ENCODE measurements at places on chromosomes 2 and 18.

DNA sequence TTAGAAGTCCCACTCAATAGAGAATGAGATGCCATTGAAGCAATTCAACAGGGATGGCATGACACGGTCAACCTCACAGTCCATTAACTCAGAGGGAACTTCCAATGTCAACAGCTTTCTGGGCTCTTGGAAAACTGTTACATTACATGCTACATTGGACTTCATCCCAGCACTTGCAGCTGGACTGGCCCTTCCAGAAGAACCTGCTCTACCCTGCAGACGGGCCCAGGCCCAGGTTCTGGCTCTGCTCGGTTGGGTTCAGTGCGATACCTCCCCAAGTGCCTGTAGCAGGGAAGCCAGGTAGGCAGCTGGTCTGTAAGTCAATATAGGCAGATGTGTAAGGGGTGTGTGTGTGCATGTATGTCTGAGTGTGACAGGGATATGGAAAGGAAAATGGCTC is 12.9 kb downstream of the LAMA1 start:
- no peak for DNase-seq

DNA sequence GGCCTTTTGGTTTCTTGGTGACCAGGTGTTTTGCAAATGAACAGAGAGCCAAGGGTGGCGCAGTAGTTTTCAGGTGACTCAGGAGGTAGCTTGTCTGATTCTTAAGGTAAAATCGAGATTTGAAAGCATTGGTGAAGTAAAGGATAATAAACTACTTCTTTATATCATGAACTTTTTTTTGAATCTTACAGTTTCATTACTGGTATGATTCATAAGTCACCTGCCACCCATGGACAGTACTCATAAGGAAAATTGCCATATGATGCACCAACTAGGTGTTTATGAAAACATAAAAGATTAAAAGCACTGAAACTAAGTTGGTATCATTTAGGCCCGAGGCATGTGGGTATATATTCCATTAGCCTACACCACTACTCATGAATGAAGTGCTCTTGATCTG is 84.1 kb upstream of the MGAT5 start:
- no peak for DNase-seq

DNA sequence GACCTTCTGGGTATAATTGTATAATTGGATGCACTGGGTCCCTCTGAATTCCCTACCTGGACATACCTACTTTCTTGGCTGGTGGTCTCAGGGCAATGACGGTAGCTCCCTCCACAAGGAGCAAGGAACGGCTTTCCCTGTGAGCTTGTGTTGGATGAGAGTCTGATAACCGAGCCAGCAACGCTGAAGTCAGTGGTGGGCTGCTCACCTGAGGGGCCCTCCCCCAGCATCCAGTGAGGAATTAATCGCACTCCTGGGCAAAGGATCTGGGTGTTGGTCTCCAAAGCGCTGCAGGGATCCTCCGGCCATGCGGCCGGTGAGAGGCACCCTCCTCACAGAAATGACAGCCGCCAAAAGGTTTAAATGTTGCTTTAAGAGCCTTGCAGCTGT is 47.1 kb downstream of the LONRF2 start:
- DNase-seq: no peak

- no peak for DNase-seq
Measured at GRCh38 chr18:45349019-45349418, 266.3 kb upstream of the SLC14A2 start.

GRCh38 chr2:68258851-68259250 is 6.5 kb upstream of the PPP3R1 start:
- DNase-seq: no peak

DNA sequence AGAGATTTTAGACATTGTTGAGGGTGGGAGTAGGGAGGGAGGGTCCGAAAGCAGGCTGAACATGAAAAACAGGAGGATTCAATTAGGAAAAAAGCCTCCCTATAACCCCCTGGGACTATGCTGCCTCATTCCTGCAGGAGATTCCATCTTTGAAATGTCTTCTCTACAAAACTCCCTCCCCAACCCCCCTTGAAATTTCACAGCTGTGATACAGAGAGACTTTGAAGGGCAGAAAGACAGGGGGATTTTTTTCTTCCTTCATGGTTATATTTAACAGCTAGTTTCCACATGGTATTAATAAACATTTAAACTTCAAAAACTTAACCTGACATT is 57.6 kb downstream of the TRIB2 start:
- no peak for DNase-seq

DNA sequence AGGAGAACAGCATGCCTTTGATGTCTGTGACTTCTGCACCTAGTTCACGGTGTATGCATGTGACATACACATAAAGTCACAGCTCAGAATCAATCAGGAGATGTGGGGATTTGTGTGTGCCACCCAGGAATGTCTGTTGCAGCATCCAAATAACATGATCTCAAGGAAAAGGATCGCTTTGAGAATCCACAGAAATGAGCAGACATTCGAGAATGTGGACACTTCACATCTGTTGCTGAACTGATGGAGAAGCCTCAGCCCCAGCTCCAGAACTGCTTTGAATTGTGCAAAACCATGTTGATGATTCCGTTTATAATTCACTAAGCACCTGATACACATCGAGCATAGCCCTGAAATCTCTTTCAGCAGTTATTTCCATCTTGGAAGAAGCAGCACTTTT is 208.6 kb downstream of the CMPK2 start:
- no peak for DNase-seq

Measured in stimulated activated CD8-positive, alpha-beta memory T cell treated with anti-CD3 and anti-CD28 coated beads, Interleukin-4, amount 100 ng/mL, for 1 hour (primary cell).